ENCODE measurements at places on chromosomes 7 and 10. TPM values are rescaled to one million over a fixed set of nuclear protein-coding genes. Genes with fewer than 3 reads are reported as not detected.

The VAX1 gene
- total RNA-seq, result not detected

The FLNC gene
- 611 TPM for total RNA-seq

The SEMA3A gene
- 24.5 TPM for total RNA-seq

The TMEM229A gene
- total RNA-seq, result not detected

The ICA1 gene
- 8.9 TPM for total RNA-seq

The LIPA gene
- total RNA-seq, result 50.1 TPM

The CFAP69 gene
- total RNA-seq, result 2.6 TPM
